ENCODE measurements at places on chromosomes 5 and 9.

GRCh38 chr9:85662573-85662972 is 79.2 kb downstream of the AGTPBP1 start:
- no peaks in the 10 kb centered on the region for H3K36me3 ChIP-seq
- H3K4me3 ChIP-seq, result no peak overlapping the region
- H3K4me1 ChIP-seq, result no peaks in the 10 kb centered on the region
- no peak overlapping the region for H3K27ac ChIP-seq
- H3K27me3 ChIP-seq, result no peaks in the 10 kb centered on the region

DNA sequence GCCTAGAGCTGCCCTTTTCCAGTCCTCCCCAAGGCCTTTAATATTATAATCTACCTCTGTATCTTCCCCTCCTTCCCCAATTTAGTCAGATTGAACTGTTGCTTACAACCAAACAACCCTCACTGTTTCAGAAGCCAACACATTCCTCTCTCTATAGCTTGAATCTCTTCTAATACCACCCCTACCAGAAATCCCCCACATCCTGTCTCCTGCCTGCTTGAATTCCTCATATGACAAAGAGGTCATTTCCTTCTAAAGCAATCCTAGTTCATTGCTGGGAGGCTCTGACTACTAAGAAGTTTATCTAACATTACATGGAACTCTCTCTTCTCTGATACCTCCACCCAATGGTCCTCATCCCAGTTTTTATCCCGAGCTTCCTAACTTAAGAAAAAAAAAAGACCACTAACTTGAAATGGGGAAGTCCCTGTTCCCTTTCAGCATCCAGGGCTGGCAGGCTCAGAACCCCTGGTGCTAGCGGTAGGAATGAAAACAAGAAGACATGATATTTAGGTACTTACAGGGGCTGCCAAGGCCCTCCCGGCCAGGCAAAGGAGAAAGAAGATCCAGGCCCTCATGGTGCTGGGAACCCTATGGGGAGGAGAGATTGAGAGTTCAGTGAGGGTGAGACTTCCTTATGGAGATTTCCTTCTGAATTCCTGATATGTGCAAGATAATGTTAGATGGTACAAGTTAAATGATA is 11.0 kb downstream of the SPARC start:
- no peaks in the 10 kb centered on the region for H3K27me3 ChIP-seq
- no peaks in the 10 kb centered on the region for H3K36me3 ChIP-seq
- no peak overlapping the region for H3K4me3 ChIP-seq
- peaks cover 6% of the 10 kb centered on the region for H3K4me1 ChIP-seq

DNA sequence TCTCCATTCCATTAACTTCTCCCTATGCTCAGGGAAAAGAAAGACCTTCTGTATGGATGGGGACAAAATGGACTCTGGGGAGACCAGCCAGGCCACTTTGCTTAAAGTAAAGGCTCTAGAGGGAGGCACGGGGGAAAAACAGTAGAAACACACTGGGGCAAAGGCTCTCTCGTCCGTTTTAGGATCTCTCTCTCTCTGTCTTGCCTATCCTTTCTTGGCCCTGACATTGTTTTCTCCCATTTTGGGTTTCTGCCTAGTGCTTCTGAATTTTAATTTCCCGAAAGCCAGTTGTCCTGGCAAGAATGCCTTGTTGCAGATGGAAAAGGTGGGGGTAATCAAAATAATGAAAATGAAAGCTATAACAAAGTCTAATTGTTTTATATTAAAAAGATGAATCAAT is 28.2 kb downstream of the NMUR2 start:
- no peak overlapping the region for H3K27ac ChIP-seq
- H3K4me3 ChIP-seq, result no peak overlapping the region
- no peaks in the 10 kb centered on the region for H3K4me1 ChIP-seq

GRCh38 chr5:124056991-124057723 is 545.2 kb downstream of the CSNK1G3 start:
- no peaks in the 10 kb centered on the region for H3K27me3 ChIP-seq
- H3K4me1 ChIP-seq, result no peaks in the 10 kb centered on the region
- H3K4me3 ChIP-seq, result no peak overlapping the region

- no peaks in the 10 kb centered on the region for H3K36me3 ChIP-seq
- DNase-seq, result no peak
- no peak overlapping the region for H3K4me3 ChIP-seq
- no peaks in the 10 kb centered on the region for H3K4me1 ChIP-seq
- no peak overlapping the region for H3K27ac ChIP-seq
These were observed 14.4 kb downstream of the POLK start for GRCh38 chr5:75526070-75526469.

DNA sequence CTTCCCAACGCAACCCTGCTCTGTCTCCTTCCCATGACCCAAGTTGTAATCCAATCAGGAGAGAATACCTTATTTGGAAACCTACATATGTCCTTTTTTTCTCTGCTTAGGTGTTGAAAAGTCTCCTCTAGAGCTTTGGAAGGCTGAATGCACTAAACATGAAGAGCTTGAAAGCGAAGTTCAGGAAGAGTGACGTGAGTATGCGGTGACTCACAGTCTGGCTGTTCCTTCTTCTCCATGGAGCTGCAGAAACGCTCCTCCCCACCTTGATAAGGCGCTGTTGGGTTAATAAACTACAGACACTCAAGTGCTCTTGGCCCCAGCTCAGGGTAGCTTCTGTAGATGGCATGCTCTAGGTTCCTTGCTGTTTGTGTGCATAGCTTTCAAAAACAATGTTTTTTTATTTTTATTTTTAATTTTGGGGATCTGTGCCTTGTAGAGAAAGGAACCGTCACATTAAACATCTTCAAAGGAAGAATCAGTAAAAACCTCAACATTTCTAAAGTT is 30.7 kb downstream of the RAI14 start:
- H3K4me1 ChIP-seq, result no peaks in the 10 kb centered on the region
- no peaks in the 10 kb centered on the region for H3K36me3 ChIP-seq
- no peak overlapping the region for H3K4me3 ChIP-seq
- no peak for DNase-seq
- H3K27me3 ChIP-seq, result no peaks in the 10 kb centered on the region

GRCh38 chr9:97321251-97321650 is 13.8 kb downstream of the CCDC180 start:
- no peak overlapping the region for H3K4me3 ChIP-seq
- H3K4me1 ChIP-seq, result no peaks in the 10 kb centered on the region
- no peak for DNase-seq
- H3K36me3 ChIP-seq, result no peaks in the 10 kb centered on the region

GRCh38 chr5:117487556-117487955 is 912.9 kb upstream of the SEMA6A start:
- DNase-seq, result no peak
- no peaks in the 10 kb centered on the region for H3K27me3 ChIP-seq
- no peaks in the 10 kb centered on the region for H3K36me3 ChIP-seq
- H3K4me3 ChIP-seq, result no peak overlapping the region
- H3K4me1 ChIP-seq, result no peaks in the 10 kb centered on the region
- no peak overlapping the region for H3K27ac ChIP-seq

DNA sequence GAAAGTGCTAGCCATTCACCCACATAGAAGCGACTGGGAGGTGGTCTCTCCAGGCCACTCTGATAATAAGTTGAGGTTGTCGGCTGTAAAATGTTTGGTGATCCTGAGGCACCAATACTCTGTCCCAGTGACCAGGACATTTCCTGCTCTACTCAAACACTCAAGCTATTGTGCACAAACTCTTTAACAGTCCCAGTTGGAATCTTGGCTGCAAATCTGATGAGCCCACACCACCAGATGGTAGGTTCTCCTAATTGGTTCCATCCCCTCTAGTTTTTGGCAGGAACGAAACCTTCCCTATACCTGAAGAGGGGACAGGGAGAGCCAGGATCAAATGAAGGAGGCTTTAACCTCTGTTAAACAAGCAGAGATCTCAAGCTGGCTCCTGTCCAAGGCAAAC is 14.3 kb downstream of the GRIA1 start:
- H3K4me3 ChIP-seq, result no peak overlapping the region
- no peaks in the 10 kb centered on the region for H3K4me1 ChIP-seq
- no peak overlapping the region for H3K27ac ChIP-seq
- no peaks in the 10 kb centered on the region for H3K27me3 ChIP-seq

DNA sequence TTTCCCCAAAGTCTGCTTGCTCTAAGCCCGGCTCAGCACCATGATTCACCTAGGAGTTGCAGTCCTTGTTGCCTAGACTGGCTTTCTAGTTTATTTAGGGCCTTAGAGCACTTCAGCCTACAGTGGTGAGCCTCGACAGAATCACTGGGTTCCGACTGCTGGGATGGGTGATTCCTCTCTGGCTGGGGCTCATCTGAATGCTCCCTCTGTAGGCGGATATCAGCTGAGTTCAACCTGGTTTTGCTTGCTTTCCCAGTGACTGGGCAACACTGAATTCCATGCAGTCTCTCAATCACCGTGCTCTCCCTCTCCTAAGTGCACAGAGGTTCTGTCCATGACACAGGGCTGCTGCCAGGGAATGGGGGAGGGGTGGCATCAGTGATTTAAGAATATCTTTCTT is 54.1 kb downstream of the OSMR start:
- no peak for DNase-seq
- H3K27ac ChIP-seq, result no peak overlapping the region
- H3K4me1 ChIP-seq, result no peaks in the 10 kb centered on the region
- no peak overlapping the region for H3K4me3 ChIP-seq

GRCh38 chr5:34474573-34475021 is 181.5 kb upstream of the RAI14 start:
- DNase-seq, result no peak
- no peaks in the 10 kb centered on the region for H3K36me3 ChIP-seq
- no peaks in the 10 kb centered on the region for H3K4me1 ChIP-seq

GRCh38 chr9:129989740-129990139 is 53.2 kb downstream of the FNBP1 start:
- no peaks in the 10 kb centered on the region for H3K27me3 ChIP-seq
- no peaks in the 10 kb centered on the region for H3K36me3 ChIP-seq
- no peak for DNase-seq
- H3K4me1 ChIP-seq, result no peaks in the 10 kb centered on the region
- H3K4me3 ChIP-seq, result no peak overlapping the region

GRCh38 chr5:171258737-171259415 is 50.2 kb upstream of the TLX3 start:
- no peaks in the 10 kb centered on the region for H3K27me3 ChIP-seq
- H3K4me1 ChIP-seq, result no peaks in the 10 kb centered on the region
- no peak for DNase-seq
- H3K36me3 ChIP-seq, result no peaks in the 10 kb centered on the region
- H3K4me3 ChIP-seq, result no peak overlapping the region

GRCh38 chr5:59656351-59657254 is 236.9 kb downstream of the PDE4D start:
- no peaks in the 10 kb centered on the region for H3K27me3 ChIP-seq
- no peaks in the 10 kb centered on the region for H3K4me1 ChIP-seq
- no peak overlapping the region for H3K4me3 ChIP-seq
- H3K27ac ChIP-seq, result no peak overlapping the region
- H3K36me3 ChIP-seq, result no peaks in the 10 kb centered on the region
- no peak for DNase-seq

DNA sequence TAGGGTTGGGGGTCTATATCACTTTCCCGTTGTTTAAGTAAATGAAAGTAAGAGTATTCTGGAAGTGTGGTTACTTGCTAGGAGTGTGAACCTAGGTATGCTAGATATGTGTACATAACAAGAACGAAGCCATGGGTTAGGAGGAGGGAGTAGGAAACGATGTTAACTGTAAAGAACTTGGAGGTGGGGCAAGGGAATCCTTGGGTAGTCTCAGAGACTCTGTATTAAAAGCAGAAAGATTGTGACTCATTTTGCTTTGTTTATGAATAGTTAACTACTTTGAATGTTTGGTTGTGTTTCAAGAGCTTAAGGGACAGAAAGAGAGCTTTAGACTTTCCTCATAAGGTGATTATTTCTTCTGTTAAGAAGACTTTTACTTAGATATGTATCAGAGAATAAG is 59.9 kb downstream of the TMEM252 start:
- no peaks in the 10 kb centered on the region for H3K36me3 ChIP-seq
- no peak for DNase-seq
- no peaks in the 10 kb centered on the region for H3K27me3 ChIP-seq
- H3K4me3 ChIP-seq, result no peak overlapping the region
- peak overlapping the region; percentile 0 for H3K27ac ChIP-seq
- no peaks in the 10 kb centered on the region for H3K4me1 ChIP-seq

DNA sequence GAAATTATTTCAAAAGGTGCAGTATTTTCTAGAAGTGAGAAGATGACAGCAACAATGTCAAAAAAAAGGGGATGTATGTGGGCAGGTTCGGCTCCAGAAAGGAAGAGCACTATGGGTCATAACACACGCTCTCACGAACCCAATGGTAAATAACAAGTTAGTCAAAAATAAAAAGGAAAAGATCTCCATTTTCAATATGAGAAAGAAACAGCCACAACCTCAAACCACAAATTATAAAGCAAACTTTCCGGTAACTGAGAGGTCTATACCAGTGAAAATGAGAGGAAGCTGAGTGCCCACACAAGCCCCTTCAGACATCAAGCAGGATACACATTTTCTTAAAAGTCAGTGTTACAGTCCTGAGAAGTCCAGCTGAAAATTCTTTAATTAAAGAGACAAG is 398.5 kb upstream of the RPS23 start:
- DNase-seq, result no peak
- H3K4me3 ChIP-seq, result no peak overlapping the region
- no peaks in the 10 kb centered on the region for H3K36me3 ChIP-seq
- H3K4me1 ChIP-seq, result no peaks in the 10 kb centered on the region

- H3K27me3 ChIP-seq, result no peaks in the 10 kb centered on the region
- no peaks in the 10 kb centered on the region for H3K4me1 ChIP-seq
- peak overlapping the region; percentile 76 for H3K4me3 ChIP-seq
- no peaks in the 10 kb centered on the region for H3K36me3 ChIP-seq
These were observed 670 bp upstream of the KIF2A start for GRCh38 chr5:62305358-62305714.
